ENCODE measurements at places on chromosomes 6 and 20.

DNA sequence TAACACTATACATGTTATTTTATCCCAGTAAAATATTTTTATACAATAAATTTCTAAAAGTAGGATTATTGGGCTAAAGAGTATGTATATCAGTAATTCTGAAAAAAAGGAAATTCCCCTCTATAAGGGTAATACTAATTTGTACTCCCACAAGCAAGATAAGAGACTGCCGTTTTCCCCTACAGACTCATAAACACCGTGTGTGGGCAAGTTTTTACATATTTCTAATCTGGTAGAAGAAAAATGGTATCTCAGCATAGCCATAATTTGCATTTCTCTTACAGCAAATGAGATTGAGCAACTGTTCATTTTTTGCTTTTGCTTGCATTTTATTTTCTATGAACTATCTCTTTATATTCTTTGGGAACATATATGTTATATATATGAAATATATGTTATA lies 26.0 kb upstream of the MYMX start:
- no peak for DNase-seq

GRCh38 chr6:13709689-13710551 lies 1.7 kb downstream of the RANBP9 start:
- peak; percentile 46 for DNase-seq

DNA sequence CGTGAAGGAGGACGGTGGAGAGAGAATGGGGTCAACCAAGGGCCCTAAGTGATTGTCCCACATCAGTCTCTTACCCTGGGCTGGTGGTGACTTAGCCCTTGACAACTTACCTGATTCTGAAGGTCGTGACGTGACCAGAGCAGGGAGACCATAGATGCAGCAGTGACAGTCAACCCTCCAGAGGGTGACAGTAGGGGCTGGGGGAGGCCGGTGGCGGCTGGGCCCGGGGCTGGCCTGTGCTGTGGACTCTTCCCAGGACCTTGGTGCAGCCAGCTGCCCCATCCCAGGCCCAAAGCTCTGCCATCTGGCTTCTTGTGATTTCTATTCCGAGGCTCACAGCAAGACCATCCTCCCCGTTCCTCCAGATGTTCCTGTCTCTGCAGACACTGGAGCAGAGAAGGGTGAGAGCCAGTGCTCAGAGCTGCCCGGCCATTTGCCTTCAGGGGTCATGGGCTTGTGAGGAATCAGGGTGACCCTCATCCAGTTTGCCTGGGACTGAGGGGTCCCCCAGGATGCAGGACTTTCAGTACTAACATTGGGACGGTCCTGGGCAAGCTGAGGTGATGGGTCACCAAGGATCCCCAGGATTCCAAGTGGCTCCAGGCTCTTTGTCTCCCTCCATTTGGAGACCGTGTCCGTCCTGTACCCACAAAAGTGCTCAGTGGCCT lies 36.0 kb downstream of the SUMO4 start:
- DNase-seq: no peak

- no peak for DNase-seq
These were observed 222.1 kb upstream of the SULF2 start for GRCh38 chr20:48007351-48007750.

All from NCI-H2171 treated with DMSO at 0.1 percent for 48 hours (cell line).